ENCODE measurements at places on chromosomes 12 and 14. TPM values are rescaled to one million over a fixed set of nuclear protein-coding genes. Genes with fewer than 3 reads are reported as not detected.

Gene HOXC6
- total RNA-seq, result 3.7 TPM

Gene KRT77
- not detected for total RNA-seq

Gene GPHN
- total RNA-seq, result 10.7 TPM

Gene LRRK2
- 4.8 TPM for total RNA-seq

Gene GPR65
- total RNA-seq, result under 0.01 TPM

Gene RHOF
- 4.8 TPM for total RNA-seq

Gene POLR3B
- total RNA-seq, result 13.9 TPM

Gene CFAP54
- total RNA-seq, result 1.4 TPM

Gene ANAPC7
- 39.1 TPM for total RNA-seq

Gene IFI27L1
- total RNA-seq, result 12.1 TPM

Gene PLA2G1B
- not detected for total RNA-seq

Gene SLC10A1
- total RNA-seq, result not detected

Gene ACVRL1
- total RNA-seq, result 201 TPM

Gene KCNMB4
- 0.37 TPM for total RNA-seq

Gene C1QL4
- not detected for total RNA-seq

Gene LMNTD1
- 1.4 TPM for total RNA-seq

Gene TAS2R7
- not detected for total RNA-seq

Gene AREL1
- 33.8 TPM for total RNA-seq

Gene CDKL1
- total RNA-seq, result 14.7 TPM

Gene DBX2
- under 0.01 TPM for total RNA-seq

Gene SPX
- total RNA-seq, result under 0.01 TPM

Gene FICD
- total RNA-seq, result 2.9 TPM

Gene GLT1D1
- not detected for total RNA-seq

Gene NTN4
- 26.1 TPM for total RNA-seq

Gene GPR132
- not detected for total RNA-seq

Gene CCDC177
- total RNA-seq, result not detected

Gene ATL1
- total RNA-seq, result 5.5 TPM

Gene TAS2R13
- total RNA-seq, result 2.2 TPM

Gene FGF23
- total RNA-seq, result not detected

Gene GZMB
- total RNA-seq, result not detected

Gene MYBPC1
- total RNA-seq, result not detected

Gene KRT86
- not detected for total RNA-seq

Gene REP15
- 6.3 TPM for total RNA-seq

Gene FIGNL2
- under 0.01 TPM for total RNA-seq

Gene FAM186B
- 0.20 TPM for total RNA-seq

Gene GYS2
- total RNA-seq, result not detected

Gene SEC23A
- 241 TPM for total RNA-seq

Gene KRT78
- total RNA-seq, result not detected

Gene RTN1
- total RNA-seq, result under 0.01 TPM

Gene MUCL1
- not detected for total RNA-seq

Gene YEATS4
- 17.6 TPM for total RNA-seq

Gene NPAS3
- 1.5 TPM for total RNA-seq

Gene KRT81
- total RNA-seq, result not detected

Gene NANOG
- total RNA-seq, result not detected
